ENCODE measurements at places on chromosomes 7 and 10.

DNA sequence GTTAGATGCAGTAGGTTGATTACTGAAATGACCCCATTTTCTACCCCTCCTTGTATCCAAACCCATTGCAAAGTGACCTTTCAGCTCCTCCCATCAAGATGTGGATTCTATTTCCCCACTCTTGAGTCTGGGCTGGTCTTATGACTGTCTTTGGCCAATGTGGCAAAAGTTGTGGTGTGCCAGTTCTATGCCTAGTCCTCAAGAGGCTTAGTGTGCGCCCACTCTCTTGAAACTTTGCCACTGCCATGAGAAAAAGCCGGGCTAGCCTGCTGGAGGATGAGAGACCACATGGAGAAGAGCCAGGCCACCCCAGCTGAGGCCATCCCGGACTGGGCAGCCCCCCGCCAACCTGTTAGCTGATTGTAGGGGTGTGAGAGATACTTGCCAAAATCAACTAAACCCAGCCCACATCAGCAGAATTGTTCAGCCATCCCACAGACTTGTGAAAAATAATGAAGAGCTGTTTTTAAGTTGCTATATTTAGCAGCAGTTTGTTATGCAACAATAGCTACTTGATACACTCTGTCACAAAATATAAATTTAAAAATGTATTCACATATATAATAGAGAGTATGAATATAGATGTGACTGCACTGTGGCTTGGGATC, 131.0 kb upstream of the PALS2 start:
- DNase-seq: no peak

DNA sequence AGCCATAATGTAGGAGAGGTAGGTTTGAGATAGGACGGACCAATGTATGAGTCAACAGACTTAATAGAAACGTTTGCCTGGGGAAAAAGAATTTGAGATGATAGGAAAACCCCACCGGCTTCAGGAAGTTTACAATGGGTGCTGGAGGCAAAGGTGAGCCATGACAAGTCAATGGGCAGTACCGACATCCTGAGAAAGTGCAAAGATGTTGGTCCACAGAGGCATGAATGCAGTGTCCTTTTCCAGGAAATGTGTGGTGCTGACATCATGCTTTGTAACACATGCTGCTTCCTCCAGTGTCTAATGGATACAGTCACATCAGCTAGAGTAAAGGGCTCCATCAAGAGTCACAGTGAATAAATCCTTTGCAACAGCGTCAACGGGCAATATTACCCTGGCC, 533.6 kb downstream of the INHBA start:
- DNase-seq: no peak

DNA sequence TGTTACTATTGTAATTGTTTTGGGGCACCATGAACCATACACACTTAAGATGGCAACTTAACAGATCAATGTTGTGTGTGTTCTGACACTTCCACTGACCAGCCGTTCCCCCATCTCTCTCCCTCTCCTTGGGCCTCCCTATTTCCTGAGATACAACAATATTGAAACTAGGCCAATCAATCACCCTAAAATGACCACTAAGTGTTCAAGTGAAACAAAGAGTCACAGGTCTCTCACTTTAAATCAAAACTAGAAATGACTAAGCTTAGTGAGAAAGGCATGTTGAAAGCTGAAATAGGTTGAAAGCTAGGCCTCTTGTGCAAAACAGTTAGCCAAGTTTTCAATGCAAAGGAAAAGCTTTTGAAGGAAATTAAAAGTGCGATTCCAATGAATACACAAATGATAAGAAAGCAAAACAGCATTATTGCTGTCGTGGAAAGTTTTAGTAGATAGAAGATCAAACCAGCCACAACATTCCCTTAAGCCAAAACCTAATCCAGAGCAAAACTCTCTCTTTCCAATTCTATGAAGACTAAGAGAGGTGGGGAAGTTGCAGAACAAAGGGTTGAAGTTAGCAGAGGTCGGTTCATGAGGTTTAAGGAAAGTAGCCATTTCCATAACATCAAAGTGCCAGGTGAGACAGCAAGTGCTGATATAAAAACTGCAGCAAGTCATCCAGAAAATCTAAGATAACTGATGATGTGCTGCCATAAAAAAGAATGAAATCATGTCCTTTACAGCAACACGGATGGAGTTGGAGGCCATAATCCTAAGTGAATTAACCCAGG, 90.6 kb downstream of the MTPN start:
- no peak for DNase-seq

DNA sequence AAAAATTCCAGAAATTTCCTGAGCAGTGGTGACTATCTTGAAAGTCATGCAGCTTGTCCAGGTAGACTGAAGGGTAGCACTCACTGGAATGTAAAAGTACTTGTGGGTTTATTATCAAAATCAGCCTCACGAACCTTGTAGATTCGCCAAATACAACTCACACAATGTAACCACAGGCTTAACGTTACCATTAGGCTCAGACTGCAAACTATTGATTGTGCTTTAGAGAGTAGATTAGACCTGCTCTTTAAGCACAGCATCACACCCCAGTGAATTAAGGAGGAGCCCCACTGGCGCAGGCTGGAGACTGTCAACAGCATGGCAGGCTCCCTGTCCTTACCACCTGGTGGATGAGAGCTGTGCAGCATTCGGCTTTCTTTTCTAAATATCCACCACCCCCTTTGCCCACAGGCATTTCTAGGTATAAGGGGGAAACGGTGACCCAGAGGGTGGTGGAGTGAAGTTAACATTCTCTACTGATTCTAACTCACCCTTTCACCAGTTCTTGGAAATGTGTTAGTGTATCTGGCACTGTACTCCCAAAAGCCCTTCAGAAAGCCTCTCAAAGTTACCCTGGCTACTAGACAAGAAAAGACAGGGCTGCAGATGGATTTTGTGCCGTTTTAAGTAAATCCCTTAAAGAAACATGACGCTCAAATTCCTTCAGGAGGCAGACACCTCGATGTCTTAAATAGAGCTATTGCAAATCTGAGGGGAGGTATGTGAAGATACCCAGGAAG, 56.6 kb downstream of the GSDME start:
- DNase-seq: peak; percentile 63

DNA sequence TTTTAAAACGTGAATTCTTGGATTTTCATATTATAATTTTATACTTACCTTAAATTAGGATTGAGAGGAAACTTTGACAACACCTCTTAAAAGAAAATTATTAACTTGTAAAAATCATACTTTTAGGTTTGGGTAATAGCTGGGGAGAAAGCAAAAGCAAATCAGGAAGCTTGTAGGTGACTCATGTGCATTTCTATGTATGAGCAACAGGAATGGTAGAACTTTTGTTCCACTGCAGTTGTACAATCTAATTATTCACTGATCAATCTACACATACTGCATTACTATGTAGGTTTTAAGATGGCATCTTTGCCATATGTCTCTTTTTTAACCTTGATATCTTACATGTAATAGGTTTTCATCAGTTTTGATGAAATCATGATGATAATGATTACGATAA, 223.2 kb downstream of the PRKG1 start:
- DNase-seq: peak; percentile 49

GRCh38 chr10:16923309-16923708, 106.1 kb upstream of the RSU1 start:
- DNase-seq: no peak

GRCh38 chr10:79409726-79410085, 35.7 kb downstream of the ZCCHC24 start:
- DNase-seq: no peak

DNA sequence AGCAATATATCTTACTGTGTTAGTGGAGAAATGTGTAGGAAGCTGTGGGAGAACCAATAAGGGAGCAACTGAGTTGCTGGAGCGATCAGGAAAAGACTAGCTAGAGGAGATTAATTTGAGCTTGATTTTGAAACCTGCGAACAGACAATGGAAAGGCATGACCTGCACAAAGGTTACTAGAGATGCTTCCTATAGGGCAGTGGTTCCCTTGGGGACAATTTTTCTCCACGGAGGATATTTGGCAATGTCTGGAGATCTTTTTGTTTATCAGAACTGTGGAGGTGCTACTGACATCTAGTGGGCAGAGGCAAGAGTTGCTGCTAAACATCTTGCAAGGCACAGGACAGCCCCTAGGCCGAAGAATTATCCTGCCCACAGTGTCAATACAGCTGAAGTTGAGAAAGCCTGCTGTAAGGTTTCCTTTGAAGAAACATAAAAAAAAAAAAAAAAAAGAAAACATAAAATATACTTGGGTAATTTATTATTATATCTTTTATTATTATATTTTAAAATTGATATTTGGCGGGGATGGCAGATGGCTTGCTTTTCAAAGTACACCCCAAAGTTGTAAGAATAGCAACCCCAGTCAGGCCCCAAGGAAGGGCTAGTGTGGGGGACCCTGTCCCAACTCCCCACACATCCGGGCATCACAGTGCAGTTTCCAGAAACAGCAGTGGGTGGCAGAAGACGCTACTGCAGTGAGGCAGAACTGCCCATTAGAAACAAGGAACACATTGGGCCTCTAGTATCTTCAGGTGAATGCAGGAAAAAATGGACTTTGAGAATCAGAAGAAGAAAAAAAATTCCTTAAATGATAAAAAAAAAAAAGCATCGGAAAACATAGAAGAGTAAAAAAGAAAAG, 481.6 kb downstream of the SH2D4B start:
- DNase-seq: peak; percentile 25

DNA sequence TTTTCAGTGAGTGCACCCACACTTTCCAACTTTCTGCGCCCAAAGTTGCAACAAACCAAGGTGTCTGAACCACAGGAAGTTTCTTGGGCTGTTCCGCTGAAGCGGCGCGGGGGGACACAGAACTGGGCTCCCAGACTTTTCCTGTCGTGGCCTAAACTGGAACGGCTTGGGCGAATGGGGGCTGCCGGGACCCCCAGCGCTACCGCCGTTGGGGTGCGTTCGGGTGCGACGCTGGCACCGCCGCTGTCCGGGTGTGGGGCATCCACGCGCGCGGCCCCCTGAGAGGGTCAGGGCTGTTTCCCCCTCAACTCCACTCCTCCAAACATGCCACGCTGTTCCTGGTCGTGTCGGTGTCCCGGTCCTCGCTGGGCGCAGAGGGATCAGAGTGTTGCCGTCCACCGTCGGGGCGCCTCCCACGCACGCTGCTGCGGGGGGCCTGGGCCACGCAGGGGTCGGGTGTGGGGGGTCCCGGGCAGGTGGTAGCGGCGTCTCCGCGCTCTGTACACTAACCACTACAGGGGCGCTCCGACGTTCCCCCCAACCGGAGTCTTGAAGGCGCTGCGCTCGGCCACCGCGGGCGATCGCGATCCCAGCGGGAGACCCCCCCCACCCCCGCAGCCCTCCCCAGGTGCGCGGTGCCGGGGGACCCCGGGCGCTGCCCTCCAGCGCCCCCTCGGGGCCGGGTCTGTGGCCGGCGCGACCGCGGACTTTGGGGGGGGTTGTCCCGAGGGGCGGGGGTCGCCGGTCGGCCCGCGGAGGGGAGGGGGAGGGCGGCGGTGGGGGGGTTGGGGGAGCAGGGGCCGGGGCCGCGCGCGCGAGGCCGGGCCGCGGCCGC, 2.2 kb upstream of the CUX1 start:
- no peak for DNase-seq

DNA sequence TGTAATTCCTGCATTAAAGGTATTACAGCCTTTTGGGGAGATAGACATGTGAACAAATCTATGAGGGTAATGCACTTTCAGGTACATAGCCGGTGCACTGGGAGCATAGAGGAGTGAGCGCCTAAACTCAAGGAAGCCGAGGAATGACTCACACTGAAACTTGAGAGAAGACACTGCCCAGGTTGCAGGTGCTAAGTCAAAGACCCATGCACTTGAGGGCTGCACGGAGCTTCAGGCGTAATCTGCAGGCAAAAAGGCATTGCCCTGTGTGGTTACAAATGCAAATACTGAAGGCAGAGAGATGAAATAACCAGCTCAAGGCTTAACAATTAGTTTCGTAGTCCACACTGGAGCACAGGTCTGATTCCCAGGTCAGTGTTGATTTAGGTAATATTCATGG, 51.0 kb upstream of the OSBPL3 start:
- no peak for DNase-seq

DNA sequence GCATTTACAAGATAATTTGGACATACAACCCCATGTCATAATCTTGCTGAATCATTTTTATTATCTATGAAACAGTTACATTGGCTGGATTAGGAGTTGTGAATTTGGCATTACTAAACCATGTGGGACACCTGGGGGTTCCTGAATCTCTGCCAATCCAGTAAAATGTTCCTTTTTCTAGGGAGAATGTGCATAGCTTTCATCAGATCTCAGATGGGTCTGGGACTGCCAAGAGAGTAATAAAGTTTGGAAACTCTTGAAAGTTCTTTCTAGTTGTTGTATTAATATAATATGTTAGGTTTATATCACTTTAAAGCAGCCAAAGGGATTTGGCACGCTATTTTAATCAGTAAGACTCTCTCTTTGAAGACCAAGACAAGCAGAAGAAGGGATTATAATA, 62.7 kb downstream of the SEMA3E start:
- DNase-seq: peak; percentile 16

DNA sequence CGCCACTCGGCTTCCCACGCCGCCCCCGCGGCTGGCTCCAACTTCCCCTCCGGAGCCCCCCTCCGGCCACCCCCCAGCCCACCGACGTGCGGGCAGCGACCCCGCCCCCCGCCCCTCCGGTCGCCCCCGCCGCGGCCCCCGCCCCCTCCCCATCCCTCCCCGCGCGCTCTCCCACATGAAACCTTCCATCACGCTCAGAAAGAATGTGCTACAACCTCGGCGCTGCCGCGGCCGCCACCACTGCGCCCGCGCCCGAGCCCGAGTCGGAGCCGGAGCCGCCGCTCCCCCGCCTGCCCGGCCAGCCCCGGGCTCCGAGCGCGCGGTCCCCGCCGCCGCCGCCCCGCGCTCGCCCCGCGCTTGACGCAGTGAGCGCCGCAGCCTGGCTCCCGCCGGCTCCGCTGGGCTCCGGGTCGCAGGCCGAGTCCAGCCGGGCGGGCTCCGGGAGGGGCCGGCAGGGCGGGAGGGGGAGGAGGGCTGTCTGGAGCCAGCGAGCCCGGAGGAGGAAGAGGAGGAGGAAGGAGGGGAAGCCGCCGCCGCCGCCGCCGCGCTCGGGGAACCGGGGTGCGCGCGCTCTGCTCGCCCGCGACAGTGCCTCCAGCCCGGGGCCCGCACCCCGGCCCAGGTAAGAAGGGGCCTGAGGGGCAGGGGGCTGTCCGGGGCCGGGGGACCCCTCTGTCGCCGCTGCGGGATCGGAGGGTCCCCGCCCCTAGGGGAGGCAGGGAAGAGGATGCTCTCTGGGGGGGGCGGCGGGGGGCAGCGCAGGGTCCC, 4.3 kb upstream of the ELFN1 start:
- no peak for DNase-seq

GRCh38 chr10:123398180-123398591, 244.0 kb downstream of the BUB3 start:
- DNase-seq: no peak
